ENCODE measurements at places on chromosomes 16 and 17. TPM values are rescaled to one million over a fixed set of nuclear protein-coding genes. Genes with fewer than 3 reads are reported as not detected.

KRTAP4-9 gene
- not detected for polyA plus RNA-seq

SBK1 gene
- 0.36 TPM for polyA plus RNA-seq

LPO gene
- 0.02 TPM for polyA plus RNA-seq

FOXF1 gene
- polyA plus RNA-seq, result 0.02 TPM

GRAPL gene
- not detected for polyA plus RNA-seq

GRCh38 chr16:28980929-28981328 is 3.9 kb upstream of the LAT start:
- no peak for DNase-seq

Measured in SK-N-SH (cell line).